Stomach (tissue), 19 donors: ENCODE measurements at places on chromosomes 3 and 15. TPM values are rescaled to one million over a fixed set of nuclear protein-coding genes. Genes with fewer than 3 reads are reported as not detected.
A peak's percentile ranks its signal among the peaks of the same experiment; 100 is the strongest.

DNA sequence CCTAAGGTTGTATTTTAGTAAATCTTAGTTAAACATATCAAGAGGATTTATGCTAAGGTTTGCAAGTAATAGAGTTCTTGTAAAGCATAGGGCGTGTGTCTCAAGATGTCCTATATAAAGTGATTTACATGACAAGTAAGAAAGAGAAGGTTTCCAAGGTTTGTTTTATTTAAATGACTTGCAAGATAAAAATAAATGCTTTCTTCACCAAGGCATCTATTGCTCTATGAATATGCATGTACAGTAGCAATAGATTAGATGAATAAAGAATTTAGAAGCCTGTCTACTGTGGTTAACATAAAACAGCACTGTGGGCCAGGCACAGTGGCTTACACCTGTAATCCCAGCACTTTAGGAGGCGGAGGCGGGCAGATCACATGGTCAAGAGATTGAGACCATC, 466.4 kb upstream of the IL12A start:
- H3K4me1 ChIP-seq: no peaks in the 10 kb centered on the region
- no peak overlapping the region for H3K4me3 ChIP-seq
- no peak for DNase-seq
- H3K27ac ChIP-seq: no peak overlapping the region
- H3K36me3 ChIP-seq: no peaks in the 10 kb centered on the region

DNA sequence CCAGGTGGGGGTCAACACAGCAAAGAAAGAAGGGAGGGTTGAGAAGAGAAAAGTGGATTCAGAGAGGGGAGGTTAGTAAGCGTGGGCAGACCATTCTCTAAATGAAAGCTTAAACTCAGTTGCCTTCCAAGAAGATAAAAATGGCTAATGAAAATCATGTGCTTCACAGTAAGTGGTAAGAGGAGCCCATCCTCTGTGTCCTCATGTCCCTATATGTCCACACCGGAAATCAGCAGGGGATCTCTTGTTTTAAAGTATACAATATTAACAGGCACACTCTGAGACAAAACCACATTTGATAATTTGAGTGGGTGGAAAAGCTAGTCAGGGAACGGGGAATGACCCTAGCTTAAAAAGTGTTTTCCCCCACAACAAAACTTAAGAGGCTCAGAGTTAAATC, 4.4 kb upstream of the FOXP1 start:
- H3K4me1 ChIP-seq: no peaks in the 10 kb centered on the region
- no peak overlapping the region for H3K4me3 ChIP-seq
- no peak overlapping the region for H3K27ac ChIP-seq
- H3K36me3 ChIP-seq: no peaks in the 10 kb centered on the region
- no peaks in the 10 kb centered on the region for H3K27me3 ChIP-seq

DNA sequence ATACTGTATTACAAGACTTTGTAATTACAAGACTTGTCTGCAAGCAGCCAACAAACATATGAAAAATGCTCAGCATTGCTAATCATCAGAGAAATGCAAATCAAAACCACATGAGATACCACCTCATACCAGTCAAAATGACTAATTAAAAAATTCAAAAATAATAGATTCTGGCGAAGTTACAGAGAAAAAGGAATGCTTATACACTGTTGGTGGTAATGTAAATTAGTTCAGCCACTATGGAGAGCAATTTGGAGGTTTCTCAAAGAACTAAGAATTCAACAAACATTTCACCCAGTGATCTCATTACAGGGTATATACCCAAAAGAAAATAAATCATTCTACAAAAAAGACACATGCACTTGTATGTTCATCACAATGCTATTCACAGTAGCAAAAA, 617.5 kb upstream of the CCDC54 start:
- H3K27ac ChIP-seq: no peak overlapping the region
- H3K36me3 ChIP-seq: no peaks in the 10 kb centered on the region
- H3K4me1 ChIP-seq: no peaks in the 10 kb centered on the region

Gene CALML4
- polyA plus RNA-seq: 9.8 TPM

DNA sequence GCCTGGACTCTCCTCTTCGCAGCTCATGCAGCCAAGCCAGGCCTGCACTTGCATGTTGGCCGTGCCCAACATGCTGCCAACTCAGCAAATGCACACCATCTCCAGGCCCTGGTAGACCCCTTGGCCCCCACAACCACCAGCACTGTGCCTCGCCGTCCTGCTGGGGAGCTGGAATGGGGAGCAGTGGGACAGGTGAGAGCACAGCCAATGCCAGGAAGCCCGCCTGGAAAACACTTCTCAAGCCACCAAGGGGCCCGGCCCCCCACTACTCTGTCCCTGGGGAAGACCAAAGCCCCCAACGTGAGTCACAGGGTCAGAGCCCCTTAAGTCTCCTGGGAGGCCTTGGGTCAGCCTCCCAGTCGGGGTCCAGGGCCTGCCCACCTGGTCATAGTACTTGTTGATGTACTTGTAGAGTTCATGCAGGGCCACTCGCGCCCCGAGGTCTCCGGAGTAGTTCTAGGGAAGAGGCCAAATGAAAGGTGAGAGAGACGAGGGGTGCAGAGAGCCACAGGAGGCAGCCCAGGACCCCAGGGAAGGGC, 24.5 kb downstream of the PLXNB1 start:
- peaks cover 70% of the 10 kb centered on the region for H3K36me3 ChIP-seq
- H3K27ac ChIP-seq: no peak overlapping the region
- peak; percentile 24 for DNase-seq

GRCh38 chr3:11612515-11613188, 31.1 kb downstream of the VGLL4 start:
- no peaks in the 10 kb centered on the region for H3K36me3 ChIP-seq
- H3K27me3 ChIP-seq: no peaks in the 10 kb centered on the region
- no peak overlapping the region for H3K27ac ChIP-seq
- H3K4me3 ChIP-seq: no peak overlapping the region
- peaks cover 49% of the 10 kb centered on the region for H3K4me1 ChIP-seq
- no peak for DNase-seq

DNA sequence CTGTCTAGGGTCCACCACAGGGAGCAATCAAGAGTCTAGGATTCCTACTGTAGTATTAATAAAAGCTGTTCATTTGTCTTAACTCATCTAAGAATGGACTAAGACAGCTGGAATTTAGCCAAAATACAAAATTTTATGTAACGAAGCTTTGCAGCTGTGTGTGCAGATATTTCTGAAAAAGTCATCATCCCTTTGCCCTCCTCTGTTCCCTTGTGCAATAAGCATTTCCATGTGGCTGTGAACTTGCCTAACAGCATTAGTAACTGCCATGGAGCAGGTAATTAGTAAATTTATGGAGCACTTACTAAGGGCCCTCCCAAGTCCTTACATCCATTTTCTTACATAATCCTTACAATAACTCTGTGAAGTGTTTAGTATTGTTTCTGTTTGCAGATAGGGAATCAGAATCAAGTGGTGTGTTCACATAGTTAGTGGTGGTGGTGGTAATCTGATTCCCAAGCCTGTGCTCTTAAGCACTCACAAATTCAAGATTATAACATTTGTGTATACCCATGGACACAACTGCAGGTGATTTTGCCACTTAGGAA, 114.5 kb downstream of the RARB start:
- H3K27me3 ChIP-seq: no peaks in the 10 kb centered on the region
- DNase-seq: no peak
- no peak overlapping the region for H3K27ac ChIP-seq
- H3K4me3 ChIP-seq: no peak overlapping the region
- no peaks in the 10 kb centered on the region for H3K4me1 ChIP-seq

Gene SERINC4
- not detected for polyA plus RNA-seq

Gene CLDN16
- not detected for polyA plus RNA-seq
